ENCODE measurements at places on chromosomes 11 and 22. TPM values are rescaled to one million over a fixed set of nuclear protein-coding genes. Genes with fewer than 3 reads are reported as not detected.

GRCh38 chr11:113147249-113147648 lies 167.1 kb upstream of the TTC12 start:
- H3K36me3 ChIP-seq, result no peaks in the 10 kb centered on the region
- no peaks in the 10 kb centered on the region for H3K27me3 ChIP-seq

GRCh38 chr11:66112041-66112491 lies 42.0 kb downstream of the PACS1 start:
- no peak for DNase-seq
- H3K4me3 ChIP-seq, result no peak overlapping the region
- H3K4me1 ChIP-seq, result peaks cover 16% of the 10 kb centered on the region
- H3K36me3 ChIP-seq, result no peaks in the 10 kb centered on the region

DNA sequence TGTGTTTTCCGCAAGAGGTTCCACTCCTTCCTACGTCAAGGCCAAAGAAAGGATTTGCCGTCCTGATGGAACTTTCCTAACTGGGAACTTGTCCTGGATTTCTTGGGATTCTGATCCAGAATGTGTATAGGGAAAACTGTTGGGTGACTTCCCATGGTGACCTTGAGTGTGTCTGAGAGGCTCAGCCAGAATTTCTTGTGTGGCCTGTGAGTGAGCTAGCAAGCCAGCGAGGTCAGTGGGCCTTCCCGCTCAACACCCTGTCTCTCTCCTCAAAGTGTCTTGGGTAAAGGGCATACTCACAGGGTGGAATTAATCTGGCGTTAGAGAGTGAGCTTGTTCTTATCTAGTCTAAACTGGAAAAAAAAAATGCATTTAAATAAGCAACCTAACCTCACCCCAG lies 20.4 kb downstream of the ZNRF3 start:
- H3K4me3 ChIP-seq, result no peak overlapping the region
- peak overlapping the region; percentile 66 for H3K27ac ChIP-seq
- H3K4me1 ChIP-seq, result peaks cover 60% of the 10 kb centered on the region
- DNase-seq, result peak; percentile 45
- no peaks in the 10 kb centered on the region for H3K36me3 ChIP-seq
- no peaks in the 10 kb centered on the region for H3K27me3 ChIP-seq

- H3K27ac ChIP-seq, result no peak overlapping the region
- H3K4me1 ChIP-seq, result peaks cover 90% of the 10 kb centered on the region
- no peaks in the 10 kb centered on the region for H3K27me3 ChIP-seq
- H3K36me3 ChIP-seq, result peaks cover 27% of the 10 kb centered on the region
- no peak for DNase-seq
These were observed 17.4 kb downstream of the ZBTB16 start for GRCh38 chr11:114076921-114077331.

- H3K27me3 ChIP-seq, result no peaks in the 10 kb centered on the region
- no peaks in the 10 kb centered on the region for H3K36me3 ChIP-seq
- no peak overlapping the region for H3K4me3 ChIP-seq
- DNase-seq, result no peak
- H3K4me1 ChIP-seq, result peaks cover 9% of the 10 kb centered on the region
These were observed 14.8 kb downstream of the PPFIBP2 start for GRCh38 chr11:7528514-7529049.

DNA sequence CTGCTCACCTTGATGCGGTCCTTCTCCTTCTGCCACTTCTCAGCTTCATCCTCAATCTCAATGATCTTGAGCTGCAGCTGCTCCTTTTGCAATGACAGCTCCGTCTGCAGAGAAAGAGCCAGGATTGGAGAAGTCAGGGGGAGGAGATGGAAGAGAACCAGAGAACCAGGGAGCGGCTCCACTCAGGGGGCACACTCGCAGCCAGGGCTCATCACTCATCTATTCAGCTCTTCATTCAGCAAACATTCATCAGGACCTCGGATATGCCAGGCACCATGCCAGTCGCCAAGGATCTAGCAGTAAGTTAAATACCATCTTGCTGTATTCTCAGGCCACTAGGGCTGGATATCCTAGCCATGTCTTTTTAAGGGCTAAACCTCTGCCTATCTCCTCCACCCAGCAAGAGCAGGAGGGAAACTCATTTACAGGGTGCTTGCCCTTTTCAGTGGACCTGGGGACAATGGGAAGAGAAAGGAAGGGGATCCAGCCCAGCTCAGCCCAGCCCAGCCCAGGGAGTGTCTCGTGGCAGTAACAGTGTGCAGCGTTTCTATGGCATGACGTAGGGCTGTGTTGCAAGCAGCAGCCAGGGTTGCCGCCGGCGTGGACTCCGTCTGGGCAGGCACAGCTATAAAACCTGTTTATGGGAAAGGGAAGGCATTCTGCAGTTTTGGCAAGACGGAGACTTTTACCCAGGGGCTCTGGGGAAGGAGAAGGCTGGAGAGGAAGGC lies 9.4 kb downstream of the TRIM29 start:
- H3K27ac ChIP-seq, result no peak overlapping the region
- no peaks in the 10 kb centered on the region for H3K36me3 ChIP-seq
- H3K4me3 ChIP-seq, result no peak overlapping the region
- no peaks in the 10 kb centered on the region for H3K4me1 ChIP-seq

GRCh38 chr11:2138431-2139122 lies 612 bp downstream of the IGF2 start:
- no peaks in the 10 kb centered on the region for H3K36me3 ChIP-seq
- no peaks in the 10 kb centered on the region for H3K4me1 ChIP-seq
- H3K4me3 ChIP-seq, result no peak overlapping the region
- H3K27ac ChIP-seq, result no peak overlapping the region
- H3K27me3 ChIP-seq, result peaks cover 63% of the 10 kb centered on the region

GRCh38 chr11:130178441-130179339 lies 19.1 kb downstream of the ST14 start:
- H3K4me1 ChIP-seq, result peaks cover 28% of the 10 kb centered on the region
- no peaks in the 10 kb centered on the region for H3K27me3 ChIP-seq
- no peak overlapping the region for H3K4me3 ChIP-seq
- H3K36me3 ChIP-seq, result no peaks in the 10 kb centered on the region
- no peak for DNase-seq

GRCh38 chr11:8601376-8602133 lies 7.5 kb upstream of the STK33 start:
- H3K4me1 ChIP-seq, result no peaks in the 10 kb centered on the region
- no peak for DNase-seq
- no peak overlapping the region for H3K4me3 ChIP-seq
- no peaks in the 10 kb centered on the region for H3K36me3 ChIP-seq
- no peak overlapping the region for H3K27ac ChIP-seq

DNA sequence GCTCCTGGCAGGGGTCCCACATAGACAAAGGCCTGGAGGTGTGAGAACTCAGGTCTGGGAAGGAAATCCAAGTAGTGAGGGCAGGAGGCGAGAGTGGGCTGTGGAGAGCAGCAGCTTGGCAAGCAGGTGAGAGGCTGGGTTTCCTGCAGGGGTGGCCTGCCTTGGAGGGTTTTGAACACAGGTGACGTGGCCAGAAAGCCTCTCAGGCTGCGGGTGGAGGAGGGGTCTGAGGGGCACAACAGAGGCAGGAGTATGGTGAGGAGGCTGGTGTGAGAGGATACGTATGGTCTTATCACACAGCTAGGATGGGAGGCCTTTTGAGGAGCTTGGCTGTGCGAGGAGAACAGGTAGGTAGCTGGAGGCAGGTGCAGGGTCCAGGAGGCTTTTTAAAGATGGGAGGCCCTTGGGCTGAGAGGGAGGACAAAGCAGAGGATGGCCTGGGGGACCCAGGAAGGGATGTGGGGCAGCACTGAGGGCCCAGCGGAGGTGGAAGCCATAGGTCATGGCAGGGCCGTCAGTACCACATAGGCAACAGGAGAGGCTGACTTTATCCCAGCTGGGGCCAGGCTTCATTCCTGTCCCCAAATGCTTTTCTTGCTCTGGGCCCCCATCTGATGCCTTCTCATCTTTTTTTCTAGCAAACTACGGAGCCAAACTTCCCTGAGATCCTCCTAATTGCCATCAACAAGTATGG lies 84.4 kb downstream of the MYO7A start:
- H3K27ac ChIP-seq, result no peak overlapping the region
- H3K4me1 ChIP-seq, result no peaks in the 10 kb centered on the region
- H3K36me3 ChIP-seq, result no peaks in the 10 kb centered on the region
- H3K4me3 ChIP-seq, result no peak overlapping the region

- no peak overlapping the region for H3K4me3 ChIP-seq
- DNase-seq, result no peak
- no peaks in the 10 kb centered on the region for H3K4me1 ChIP-seq
- H3K36me3 ChIP-seq, result no peaks in the 10 kb centered on the region
- no peaks in the 10 kb centered on the region for H3K27me3 ChIP-seq
These were observed 20.2 kb downstream of the BPIFC start for GRCh38 chr22:32444068-32444467.

DNA sequence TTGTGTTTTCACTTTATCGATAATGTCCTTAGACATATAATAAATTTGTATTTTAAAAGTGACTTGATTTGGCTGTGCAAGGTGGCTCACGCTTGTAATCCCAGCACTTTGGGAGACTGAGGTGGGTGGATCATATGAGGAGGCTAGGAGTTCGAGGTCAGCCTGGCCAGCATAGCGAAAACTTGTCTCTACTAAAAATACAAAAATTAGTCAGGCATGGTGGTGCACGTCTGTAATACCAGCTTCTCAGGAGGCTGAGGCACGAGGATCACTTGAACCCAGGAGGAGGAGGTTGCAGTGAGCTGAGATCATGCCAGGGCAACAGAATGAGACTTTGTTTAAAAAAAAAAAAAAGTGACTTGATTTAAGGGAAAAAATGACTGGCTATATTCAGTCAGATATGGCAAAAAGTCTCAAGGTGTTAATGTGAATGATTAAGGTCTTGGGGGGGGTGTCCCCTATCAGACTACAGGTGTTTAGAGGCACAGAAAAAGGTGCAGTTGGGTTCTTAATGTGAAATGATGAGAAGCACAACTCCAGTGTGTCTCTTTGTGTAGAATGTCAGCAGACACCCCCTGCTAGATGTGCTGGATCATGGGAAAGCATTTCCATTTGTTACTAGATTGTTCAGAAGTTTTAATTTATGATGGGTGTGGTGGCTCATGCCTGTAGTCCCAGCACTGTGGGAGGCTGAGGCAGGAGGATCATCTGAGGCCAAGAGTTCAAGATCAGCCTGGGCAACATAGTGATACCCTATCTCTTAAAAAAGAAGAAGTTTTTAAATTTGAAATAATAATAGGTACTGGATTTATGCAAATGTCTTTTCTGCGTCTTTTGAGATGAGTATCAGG lies 17.0 kb downstream of the NEAT1 start:
- peak; percentile 44 for DNase-seq
- H3K27me3 ChIP-seq, result no peaks in the 10 kb centered on the region

DNA sequence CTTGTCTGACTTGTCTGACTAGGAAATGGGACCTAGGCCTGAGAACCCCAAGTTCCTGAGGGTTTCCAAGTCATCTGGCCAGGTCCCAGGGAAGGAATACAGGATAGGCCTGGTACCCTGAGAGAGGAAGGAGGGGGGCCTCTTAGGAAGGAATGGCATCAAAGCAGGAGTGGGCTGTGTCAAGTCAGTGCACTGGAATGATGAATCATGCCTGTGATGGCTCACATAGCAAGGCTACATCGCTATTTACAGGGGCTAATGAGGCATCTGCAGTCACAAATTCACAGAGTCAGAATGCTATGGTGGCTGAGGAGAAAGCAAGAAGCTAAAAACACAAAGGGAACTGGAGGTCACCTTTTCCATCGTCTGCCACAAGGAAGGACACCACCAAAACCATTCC lies 247.3 kb downstream of the NXPE2 start:
- no peaks in the 10 kb centered on the region for H3K4me1 ChIP-seq
- no peaks in the 10 kb centered on the region for H3K36me3 ChIP-seq
- no peak overlapping the region for H3K4me3 ChIP-seq

DNA sequence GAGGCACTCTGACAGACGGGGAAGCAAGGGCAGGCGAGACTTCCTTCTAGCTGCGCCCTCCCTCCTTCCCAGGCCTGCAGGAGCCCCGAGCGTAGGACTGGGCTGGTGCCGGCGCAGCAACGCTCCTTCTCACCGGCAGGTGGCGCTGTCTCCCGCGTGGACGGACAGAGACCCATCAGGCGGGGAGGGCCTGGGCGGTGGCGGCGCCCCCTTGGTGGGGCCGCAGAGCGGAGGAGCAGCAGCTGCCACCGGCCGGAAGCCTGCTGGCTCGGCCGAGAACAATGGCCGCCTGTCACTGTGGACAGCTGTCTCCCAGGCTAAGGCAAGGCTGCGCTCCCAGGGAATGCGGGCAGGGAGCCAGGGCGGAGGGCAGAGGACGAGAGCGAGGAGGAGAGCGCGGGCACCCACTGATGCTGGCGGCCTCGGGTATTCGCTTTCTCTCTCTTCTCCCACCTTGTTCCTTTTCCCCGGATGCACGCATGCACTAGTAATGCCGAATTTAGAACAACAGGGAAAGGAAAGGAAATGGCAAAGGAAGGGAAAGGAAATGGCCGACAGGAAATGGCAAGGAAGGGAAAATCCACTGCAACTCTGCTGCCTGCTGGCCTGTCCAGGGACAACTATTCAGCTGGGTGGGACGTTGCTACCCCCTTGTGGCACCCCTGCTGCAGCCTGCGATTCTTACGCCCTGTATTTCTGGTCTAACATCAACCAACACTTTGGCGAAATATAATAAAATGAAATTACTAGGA lies 14.4 kb downstream of the PPM1F start:
- H3K4me1 ChIP-seq, result peaks cover 65% of the 10 kb centered on the region
- no peaks in the 10 kb centered on the region for H3K27me3 ChIP-seq
- peak; percentile 92 for DNase-seq
- H3K27ac ChIP-seq, result peak overlapping the region; percentile 97
- H3K4me3 ChIP-seq, result peak overlapping the region; percentile 57

DNA sequence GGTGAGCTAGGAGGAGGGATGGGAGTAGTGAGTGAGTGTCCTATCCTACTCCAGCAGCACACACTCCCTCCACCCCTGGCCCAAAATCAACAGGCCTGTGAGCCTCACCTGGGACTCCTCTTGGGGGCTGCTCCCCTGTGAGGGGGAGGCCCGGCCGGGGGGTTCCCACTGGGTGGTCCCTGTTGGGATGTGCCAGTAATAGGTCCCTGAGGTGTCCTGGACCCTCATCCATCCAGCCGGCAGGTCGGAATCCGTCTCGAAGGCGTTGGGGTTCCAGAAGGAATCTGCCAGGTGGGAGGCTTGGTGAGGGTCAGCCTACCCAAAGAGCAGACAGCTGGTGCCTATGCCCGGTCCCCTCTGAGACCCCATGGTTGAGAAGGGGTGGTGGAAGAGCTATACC lies 13.3 kb downstream of the SMPD1 start:
- DNase-seq, result no peak
- no peaks in the 10 kb centered on the region for H3K36me3 ChIP-seq
- no peak overlapping the region for H3K4me3 ChIP-seq
- no peaks in the 10 kb centered on the region for H3K27me3 ChIP-seq

GRCh38 chr11:116148056-116148455 lies 624.7 kb downstream of the BUD13 start:
- no peaks in the 10 kb centered on the region for H3K36me3 ChIP-seq
- peaks cover 6% of the 10 kb centered on the region for H3K27me3 ChIP-seq
- H3K27ac ChIP-seq, result no peak overlapping the region
- no peak for DNase-seq
- H3K4me1 ChIP-seq, result no peaks in the 10 kb centered on the region
- no peak overlapping the region for H3K4me3 ChIP-seq

The RAG1 gene
- total RNA-seq, result 3.0 TPM

The CD248 gene
- 21.7 TPM for total RNA-seq

The COMMD9 gene
- 68.1 TPM for total RNA-seq

The TMEM121B gene
- total RNA-seq, result 0.22 TPM

The MUC2 gene
- total RNA-seq, result 0.04 TPM
